ENCODE measurements at places on chromosomes 6 and 20. TPM values are rescaled to one million over a fixed set of nuclear protein-coding genes. Genes with fewer than 3 reads are reported as not detected.

GRCh38 chr6:51830666-51831065 lies 256.7 kb downstream of the PKHD1 start:
- no peak for DNase-seq

GRCh38 chr20:44572551-44573500 lies 9.6 kb upstream of the PKIG start:
- DNase-seq: no peak

- DNase-seq: no peak
Observed at GRCh38 chr6:160070831-160071230, 50.8 kb upstream of the SLC22A1 start.

- no peak for DNase-seq
Observed at GRCh38 chr6:15340775-15341174, 94.9 kb downstream of the JARID2 start.

DNA sequence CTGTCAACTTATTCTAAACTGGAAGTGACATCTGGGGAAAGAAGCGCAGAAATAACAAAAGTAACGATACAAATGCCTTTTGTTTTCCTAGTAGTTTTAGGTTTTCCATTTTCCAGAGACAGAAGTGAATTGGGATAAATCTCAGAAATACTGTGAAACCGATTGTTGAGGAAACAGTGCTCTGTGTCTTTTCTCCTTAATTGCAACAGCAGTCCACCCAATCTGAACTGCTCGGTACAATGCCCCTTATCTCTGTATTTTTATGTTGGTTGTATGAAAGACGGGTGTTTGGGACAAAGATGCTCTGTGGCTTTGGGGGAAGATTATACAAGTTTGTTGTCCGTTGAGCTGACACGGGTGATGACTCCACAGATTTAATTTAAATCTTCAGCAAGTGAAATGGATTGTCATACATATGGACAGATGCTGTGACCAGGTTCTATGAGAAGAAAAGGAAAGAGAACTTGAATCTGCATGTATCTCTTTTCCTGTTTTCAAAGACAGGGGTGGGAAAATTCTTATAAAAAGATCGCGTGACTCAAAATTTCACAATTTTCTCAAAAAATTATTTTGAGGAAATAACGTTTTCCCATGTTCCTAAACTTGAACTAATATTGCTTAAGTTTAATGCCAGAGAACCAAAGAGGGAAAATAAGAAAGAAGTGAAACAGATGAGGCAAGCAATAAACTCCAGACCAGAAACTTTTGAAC lies 41.2 kb downstream of the SASH1 start:
- DNase-seq: no peak

- DNase-seq: no peak
Observed at GRCh38 chr20:17580895-17581294, 11.0 kb downstream of the DSTN start.

PCSK2 gene
- polyA plus RNA-seq: 1.0 TPM

ATP5F1E gene
- polyA plus RNA-seq: 201 TPM

GRCh38 chr20:13396022-13396421 lies 174.9 kb downstream of the ISM1 start:
- no peak for DNase-seq

- DNase-seq: no peak
Observed at GRCh38 chr6:159168536-159169192, 536 bp upstream of the FNDC1 start.

B3GALT4 gene
- polyA plus RNA-seq: 4.4 TPM

SIRPB1 gene
- 1.6 TPM for polyA plus RNA-seq

GRCh38 chr6:13226071-13226470 lies 102.3 kb downstream of the TBC1D7 start:
- no peak for DNase-seq

TSHZ2 gene
- polyA plus RNA-seq: 13.0 TPM

RHAG gene
- polyA plus RNA-seq: 1.3 TPM

TXNDC5 gene
- polyA plus RNA-seq: 102 TPM

- DNase-seq: no peak
Observed at GRCh38 chr6:74749211-74750147, 456.4 kb downstream of the COL12A1 start.

DNA sequence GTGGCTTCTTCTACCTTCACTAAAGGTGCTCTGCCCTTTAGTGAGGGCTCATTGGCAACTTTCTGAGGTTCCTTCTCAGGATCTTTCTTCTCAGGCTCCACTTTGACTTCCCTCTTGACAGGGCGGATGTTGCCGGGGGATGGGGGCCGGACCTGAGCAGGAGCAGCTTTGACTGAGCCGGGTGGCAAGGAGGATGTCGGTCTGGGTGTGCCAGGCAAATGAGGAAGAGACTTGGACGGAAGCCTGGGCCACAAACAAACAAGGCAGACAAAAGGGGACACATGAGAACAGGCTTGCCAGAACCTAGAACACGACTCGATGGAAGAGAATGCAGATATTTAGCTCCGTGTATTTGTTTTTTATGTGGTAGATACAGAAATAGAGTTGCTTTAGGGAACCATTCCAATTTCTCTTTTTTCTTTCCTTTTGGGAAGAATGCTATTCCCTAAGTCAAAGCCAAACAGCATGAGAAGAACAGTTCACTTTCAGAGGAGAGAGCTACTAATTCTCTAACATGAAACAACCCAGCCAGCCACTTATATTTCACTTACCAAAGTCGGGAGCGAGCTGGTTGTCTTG lies 76.2 kb upstream of the BCLAF1 start:
- DNase-seq: no peak

HBS1L gene
- 75.8 TPM for polyA plus RNA-seq

IMPG1 gene
- polyA plus RNA-seq: 3.5 TPM

GCNT2 gene
- 14.3 TPM for polyA plus RNA-seq

DNA sequence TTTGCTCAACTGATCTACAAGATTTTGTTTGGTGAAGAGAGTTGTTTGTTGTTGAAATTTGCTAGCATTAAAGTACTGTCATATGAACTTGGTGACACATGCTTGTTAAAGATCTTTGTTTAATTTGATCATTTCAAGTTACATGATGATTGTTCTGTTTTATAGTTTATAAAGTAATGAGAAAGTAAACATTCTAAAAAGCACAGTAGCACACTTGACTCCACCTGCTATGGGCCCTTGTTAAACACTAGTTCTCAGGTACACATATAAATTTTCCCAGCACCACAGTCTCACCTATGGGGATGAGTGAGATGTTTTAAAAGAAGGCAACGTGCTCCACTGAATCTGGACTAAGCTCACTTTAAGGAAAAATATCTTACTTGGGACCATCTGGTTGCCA lies 14.1 kb downstream of the MCHR2 start:
- no peak for DNase-seq

C2 gene
- 5.6 TPM for polyA plus RNA-seq

- DNase-seq: no peak
Observed at GRCh38 chr6:52573295-52573694, 3.6 kb downstream of the TRAM2 start.

TRIM31 gene
- not detected for polyA plus RNA-seq

NRSN1 gene
- polyA plus RNA-seq: 0.58 TPM

PTCRA gene
- polyA plus RNA-seq: 0.36 TPM

- DNase-seq: no peak
Observed at GRCh38 chr6:129369737-129370136, 340.2 kb downstream of the ARHGAP18 start.

MYH7B gene
- 0.79 TPM for polyA plus RNA-seq

JAG1 gene
- 181 TPM for polyA plus RNA-seq

DNA sequence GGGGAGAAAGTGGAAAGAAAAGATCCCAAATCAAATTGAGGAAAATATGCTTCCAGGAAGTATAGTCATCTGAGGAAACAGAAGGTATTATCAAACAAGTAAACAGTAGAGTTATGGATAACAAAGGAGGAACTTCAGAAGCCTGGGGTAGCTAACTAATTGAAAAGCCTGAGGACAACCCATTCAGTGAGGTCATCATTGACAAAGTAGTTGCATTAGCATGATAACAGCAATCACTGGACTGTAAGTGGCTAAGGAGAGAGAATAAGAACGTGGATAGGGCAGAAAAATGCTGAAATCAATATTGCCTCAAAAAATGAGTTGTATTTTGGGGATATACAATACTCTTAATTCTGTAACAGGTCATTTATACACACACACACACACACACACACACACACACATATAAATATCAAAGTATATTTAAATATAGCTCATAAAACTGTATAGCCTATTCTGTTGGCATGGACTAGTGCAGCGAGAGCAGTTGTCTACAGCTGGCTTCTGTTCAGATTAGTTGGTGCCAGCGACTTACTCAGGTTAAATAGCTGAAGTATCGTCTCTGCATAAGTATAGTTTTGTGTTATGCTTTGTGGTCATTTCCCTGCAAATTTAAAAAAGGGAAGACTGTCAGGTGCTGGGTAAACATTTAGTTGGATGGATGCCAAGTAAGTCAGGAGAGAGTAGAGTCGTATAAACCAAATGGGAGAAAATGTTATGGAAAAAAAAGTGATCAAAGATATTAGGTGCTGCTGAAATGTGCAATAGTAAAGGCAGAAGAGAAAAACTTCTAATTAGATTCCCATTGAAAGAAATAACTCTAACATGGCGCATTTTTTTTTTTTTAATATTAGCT lies 33.8 kb upstream of the CTAGE9 start:
- no peak for DNase-seq

DNA sequence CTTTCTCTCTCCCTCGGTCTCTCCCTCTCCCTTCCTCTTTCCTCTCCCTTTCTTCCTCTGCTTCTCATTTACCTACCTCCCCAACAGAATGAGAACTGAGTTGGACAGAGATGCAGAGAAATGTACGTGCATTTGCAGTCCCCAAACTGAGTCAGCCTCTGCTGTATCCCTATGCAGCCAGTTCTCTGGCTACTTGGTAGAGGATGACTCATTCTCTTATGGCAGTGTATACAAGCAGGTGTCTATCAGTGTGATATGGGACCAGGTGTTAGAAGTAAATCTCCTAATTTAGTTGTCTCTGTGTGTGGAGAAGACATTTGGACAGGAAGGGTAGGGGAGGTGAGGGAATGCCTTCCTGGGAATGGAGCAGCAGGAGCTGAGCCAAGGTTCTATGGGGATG lies 470.8 kb downstream of the CD109 start:
- no peak for DNase-seq

EDN1 gene
- 4.4 TPM for polyA plus RNA-seq

DNA sequence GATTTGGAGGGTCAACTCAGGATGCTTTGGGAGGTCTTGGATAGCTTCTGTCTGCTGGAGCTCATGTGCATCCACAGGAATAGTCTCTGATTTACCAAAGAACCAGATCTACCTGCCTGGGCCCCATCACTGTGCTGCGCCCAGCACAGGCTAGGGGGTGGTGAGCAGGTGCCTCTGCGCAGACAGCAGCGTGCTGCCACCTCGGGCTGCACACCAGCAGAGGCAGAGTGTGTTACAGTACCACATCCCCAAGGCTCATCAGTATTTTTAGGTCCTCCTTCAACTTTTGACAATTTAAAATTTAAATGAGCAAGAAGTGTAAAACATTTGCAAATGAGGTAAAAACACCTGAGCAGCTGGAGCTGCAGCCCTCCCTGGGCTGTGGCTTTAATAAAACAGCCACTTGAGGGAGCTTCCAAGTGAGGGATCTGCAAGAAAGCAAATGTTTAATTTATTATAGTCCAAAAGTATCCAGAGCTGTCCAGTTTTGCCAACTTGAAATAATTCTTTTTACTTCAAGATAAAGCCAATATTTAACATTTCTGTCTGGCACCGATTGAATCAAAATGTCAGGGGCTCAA lies 324.9 kb downstream of the ZFAND3 start:
- DNase-seq: no peak

DNA sequence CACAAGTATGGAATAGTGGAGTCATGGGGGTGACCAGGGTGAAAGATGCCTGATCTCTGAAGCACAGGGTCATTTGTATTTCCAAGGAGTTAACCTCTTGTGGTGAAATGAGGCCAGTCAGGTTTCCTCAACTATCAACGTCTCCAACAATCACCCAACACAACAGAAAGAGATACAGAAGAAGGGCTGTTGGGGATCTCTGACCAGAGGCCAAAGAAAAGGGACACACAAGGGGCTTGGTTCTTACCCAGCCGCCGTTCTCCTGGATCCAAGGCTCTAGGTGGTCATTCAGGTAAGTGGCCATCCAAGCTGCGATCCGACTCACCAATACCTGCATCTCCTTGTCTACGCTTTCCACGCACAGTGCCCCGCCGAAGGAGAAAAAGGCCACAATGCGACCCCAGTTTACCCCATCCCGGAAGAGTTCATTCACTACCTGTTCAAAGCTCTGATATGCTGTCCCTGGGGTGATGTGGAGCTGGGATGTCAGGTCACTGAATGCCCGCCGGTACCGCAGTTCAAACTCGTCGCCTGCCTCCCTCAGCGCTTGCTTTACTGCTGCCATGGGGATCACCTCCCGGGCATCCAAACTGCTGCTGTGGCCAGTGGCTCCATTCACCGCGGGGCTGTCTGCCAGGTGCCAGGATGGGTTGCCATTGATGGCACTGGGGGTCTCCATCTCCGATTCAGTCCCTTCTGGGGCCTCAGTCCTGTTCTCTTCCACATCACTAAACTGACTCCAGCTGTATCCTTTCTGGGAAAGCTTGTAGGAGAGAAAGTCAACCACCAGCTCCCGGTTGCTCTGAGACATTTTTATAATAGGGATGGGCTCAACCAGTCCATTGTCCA lies 1.0 kb downstream of the BCL2L1 start:
- no peak for DNase-seq

DNA sequence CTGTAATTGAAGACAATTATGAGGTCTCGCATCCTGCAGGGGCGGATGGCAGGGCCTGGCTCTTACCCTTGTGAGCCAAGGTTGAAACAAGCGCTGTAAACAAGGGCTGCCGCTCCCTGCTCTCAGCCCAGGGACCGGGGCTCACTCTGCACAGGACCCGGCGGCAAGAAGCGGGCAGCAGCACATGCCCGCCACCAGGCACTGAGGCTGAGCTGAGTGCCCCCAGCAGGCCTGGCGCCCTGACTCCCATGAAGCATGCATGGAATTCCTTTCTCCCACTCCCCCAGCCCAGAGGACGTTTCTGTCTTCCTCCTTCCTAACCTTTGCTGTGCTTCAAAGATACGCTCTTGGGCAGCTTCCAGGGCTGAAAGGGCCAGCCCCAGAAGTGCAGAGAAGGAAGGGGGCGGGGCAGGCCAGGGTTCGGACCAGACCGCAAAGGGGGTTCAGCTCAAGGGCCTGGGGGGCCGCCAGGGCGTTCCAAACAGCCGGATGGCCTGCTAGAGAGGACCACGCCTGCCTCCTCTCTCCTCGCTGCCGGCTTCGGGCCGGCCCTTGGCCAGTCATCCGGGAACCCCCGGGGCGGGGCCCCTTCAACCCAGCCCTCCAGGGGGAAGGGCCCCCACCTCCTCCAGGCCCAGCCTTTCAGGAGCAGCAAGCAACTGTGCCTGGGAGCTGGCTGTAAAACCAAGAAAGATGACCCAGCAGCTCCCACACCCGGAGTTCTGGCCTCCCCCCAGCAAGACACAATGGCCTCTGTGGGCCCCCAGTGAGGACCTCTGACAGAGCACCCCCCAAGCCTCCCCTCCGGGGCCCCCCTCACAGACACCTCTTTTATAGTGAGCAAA lies 109.9 kb downstream of the NOL4L start:
- peak; percentile 89 for DNase-seq

TREML2 gene
- polyA plus RNA-seq: 0.22 TPM

GRCh38 chr6:47701363-47701762 lies 3.0 kb downstream of the ADGRF4 start:
- no peak for DNase-seq

- DNase-seq: no peak
Observed at GRCh38 chr6:131894493-131895424, 56.4 kb downstream of the CCN2 start.

All from right renal pelvis (tissue), 4 donors.